ENCODE measurements at places on chromosomes 2 and 18.

DNA sequence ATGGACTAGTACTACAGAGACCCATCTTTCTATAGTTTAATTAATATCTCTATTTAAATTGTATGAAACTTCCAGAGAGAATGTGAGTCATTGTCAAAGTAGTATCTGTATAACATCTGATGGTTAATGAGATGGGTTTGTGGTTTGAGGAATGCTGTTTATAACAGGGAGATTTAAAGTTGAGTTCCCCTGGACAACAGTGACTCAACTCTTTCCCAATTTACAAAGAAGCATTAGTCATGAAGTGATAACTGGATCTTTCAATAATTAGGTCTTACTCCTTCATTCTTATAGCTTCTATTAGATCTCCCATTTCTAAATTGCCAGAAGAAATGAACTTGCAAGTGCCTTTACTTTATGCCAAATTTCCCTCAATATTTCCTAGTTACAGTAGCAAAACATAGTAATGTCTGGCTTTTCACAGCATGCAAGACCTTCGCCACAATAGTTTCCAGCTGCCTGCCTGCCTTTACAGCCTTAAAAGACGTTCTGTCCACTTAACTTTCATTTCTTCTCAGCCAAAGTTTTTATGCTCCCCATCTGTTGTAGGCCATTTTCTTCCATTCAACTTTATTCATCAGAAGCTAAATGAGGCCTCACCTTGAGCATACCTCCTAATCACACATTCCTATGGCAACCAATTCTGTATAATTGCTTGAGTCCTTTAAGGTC lies 47.7 kb upstream of the WDR75 start:
- DNase-seq, result peak; percentile 76

DNA sequence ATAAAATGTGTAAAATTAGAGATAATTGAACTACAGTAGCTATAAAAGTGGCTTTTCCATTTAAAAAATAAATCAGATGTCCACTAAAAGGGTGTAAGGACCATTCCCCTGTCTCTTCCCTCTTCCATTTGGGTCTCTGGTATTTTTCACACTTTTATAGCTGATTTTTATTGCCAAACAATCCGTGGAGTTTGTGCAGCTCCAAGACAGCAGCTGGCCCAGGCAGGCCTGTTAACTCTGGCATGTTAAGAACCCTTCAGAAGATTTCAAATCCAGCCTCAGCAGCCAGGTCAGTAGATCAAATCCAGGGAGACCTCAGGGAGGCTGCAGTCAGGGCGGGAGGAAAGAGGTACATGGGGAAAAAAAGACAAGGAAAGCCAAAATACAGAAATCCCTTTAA lies 827.1 kb upstream of the FANCL start:
- no peak for DNase-seq

GRCh38 chr2:151176661-151177060 lies 85.0 kb downstream of the RBM43 start:
- DNase-seq, result no peak

DNA sequence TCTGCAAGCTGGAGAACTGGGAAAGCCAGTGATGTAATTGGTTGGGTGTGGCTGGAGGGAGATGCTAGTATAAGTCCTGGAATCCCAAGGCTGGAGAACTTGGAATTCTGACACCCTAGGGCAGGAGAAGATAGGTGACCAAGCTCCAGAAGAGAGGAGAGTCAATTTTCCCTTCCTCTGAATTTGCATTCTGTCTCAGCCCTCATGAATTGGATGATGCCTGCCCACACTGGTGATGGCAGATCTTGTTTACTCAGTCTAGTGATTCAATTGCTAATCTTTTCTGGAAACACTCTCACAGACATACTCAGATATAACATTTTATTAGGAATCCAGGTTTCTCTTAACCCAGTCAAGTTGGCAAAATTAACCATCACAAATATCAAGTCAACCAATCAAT lies 287.2 kb downstream of the RDH14 start:
- DNase-seq, result peak; percentile 29

DNA sequence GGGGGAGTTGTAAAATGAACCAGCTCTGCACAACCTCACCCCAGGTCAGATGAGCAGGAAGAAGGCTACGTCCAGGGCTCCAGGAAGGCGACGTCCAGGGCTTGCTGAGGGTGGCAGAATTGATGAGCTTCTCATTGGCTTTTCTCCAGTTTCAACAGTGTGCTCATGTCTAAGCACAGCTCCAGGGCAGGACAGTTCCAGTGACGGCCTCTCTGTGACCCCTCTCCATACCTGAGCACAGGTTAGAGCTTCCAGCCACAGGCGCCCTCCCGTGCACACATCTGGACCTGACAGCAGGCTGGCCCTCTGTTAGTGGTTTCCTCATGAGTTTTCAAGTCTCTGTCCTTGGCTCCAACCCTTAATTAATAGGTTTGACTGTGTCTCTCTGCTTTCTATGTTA lies 327.6 kb downstream of the ZNF516 start:
- DNase-seq, result no peak

DNA sequence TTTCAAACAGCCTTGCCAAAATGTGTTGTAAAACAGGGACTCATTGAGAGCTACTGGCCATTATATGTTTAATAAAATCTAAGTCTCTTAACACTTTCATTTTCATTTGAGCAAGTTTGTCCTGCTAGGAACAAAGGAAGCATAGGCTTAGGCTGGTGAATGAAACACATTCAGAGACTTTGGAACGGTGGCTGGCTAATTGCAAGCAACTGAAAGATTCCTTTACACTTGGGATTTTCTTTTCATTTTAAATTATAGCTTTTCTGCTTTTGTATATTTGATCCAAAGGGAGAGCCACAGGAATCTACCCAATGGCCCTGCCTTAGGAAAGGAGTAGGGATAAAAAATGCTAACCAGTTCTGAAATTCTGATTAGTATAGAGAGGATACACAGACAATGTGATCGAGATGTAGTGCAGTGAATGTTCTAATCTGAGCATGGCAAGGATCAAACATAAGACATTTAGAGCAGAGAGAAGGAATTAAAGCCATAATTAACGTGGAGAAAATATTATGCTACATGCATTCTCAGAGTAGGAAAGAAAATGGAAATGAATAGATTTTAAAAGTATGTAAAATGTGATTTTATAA lies 911.4 kb upstream of the SLC39A10 start:
- no peak for DNase-seq

DNA sequence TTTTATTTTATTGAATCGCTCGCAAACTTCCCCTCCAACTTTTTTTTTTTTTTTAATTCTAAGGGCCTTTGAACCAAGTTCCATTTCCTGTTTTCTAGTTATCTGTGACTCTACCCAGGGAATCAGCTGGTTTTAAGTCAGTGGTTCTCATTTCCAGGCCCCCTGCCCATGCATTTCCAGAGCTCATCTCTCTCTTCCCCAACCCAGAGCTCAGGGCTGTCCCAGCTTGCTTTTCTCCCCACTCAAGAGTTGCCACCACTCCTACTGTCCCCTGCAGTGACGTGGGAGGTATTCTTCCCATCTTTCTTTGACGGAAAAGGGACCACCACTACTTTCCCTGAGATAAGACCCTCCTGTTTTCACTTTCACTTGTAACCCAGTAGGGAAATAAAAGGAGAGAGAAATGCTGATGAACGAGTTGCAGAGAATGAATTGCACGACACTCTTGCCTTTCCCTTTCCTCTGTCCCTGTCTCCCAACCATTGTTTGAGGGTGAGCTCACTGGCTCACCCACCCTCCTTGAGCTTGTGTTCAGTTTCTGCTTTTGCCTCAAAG lies 42.1 kb downstream of the TET3 start:
- DNase-seq, result no peak

DNA sequence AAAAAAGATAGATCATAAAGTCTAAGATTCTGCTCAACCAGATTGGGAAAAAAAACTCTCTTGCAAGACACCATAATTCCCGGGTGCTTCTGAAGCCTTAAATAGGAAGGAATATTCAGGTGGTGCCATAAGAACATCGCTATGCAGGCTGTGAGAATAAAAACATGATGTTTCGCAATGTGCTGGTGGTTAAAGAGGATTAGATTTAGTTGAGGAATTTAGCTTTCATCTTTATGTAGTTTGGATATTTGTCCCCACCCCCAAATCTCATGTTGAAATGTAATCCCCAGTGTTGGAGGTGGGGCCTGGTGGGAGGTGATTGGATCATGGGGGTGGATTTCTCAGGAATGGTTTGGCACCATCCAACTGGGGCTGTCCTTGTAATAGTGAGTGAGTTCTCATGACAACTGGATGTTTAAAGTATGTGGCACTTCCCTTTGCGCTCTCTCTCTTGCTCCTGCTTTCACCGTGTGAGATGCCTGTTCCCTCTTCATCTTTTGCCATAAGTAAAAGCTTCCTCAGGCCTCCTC lies 132.2 kb downstream of the AKAIN1 start:
- DNase-seq, result no peak

DNA sequence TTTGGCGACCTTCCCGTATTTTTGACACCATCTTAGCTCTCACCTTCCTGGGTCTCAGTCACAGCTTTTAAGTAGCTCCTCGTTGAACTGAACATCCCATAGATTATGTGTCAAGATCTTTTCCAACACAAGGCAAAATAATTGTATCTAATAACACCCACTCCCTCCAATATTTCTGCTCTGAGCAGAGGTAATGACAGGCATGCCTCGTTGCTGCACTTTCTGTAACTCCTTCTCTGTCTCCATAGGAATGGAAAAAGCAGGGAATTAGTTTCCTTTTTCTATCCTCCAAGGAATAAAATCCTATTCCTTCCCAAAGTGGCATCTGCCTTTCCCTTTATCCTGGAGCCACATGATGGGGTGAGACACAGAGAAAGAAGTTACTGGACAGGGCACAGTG lies 174.0 kb upstream of the CDH20 start:
- DNase-seq, result no peak

DNA sequence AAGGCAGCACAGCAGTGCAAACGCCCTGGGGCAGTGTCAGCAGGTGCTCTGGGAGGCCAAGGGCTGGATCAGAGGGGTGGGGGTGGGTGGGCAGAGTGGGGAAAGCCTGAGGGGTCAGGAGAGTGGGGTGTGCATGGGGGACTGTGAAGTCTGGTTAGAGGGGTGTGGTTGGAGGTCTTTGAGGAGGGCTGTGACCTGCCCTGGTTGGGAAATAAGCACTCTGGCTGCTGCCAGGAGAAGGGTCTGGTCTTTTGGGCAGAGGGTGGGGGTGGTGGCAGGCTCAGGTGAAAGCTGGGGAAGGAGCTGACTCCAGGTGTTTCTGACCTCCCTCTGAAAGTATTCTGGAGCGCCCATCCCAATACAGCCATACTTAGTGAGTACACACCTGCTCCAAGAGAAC lies 4.2 kb downstream of the ALPI start:
- no peak for DNase-seq

DNA sequence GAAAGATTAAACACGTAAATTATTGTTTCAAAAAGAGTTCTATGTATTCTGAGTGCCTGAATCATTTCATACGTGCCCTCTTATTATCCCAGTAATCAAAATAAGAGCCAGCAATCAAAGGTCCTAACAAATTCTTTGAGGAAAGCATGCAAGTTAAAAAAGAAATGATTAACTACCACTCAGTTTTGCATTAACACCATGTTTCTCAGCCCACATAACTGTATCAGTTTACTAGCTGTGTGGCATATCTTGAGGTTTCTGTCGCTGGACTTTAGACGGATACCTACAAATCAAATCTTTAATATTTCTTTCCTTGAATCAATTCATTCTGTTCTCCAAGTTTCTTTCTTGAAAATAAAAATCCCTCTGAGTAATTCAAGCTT lies 668.9 kb upstream of the CHAC2 start:
- no peak for DNase-seq

DNA sequence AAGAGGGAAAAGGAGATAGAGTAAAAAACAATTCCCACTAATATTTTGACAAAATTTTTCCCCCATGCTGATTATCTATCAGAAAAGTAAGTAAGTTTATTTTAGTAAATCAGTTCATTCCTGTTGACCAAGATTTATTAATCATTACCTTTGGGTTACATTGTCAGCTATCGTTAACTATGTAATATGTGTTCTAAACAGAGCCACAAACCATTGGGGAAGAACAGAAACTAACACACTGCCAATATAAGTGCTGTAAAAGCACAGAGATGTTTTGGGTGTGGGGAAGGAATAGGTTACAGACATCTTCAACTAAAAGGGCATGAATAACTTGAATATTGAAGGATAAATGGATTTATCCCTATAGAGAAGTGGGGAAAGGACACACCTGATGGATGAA lies 42.5 kb upstream of the ACADL start:
- no peak for DNase-seq

DNA sequence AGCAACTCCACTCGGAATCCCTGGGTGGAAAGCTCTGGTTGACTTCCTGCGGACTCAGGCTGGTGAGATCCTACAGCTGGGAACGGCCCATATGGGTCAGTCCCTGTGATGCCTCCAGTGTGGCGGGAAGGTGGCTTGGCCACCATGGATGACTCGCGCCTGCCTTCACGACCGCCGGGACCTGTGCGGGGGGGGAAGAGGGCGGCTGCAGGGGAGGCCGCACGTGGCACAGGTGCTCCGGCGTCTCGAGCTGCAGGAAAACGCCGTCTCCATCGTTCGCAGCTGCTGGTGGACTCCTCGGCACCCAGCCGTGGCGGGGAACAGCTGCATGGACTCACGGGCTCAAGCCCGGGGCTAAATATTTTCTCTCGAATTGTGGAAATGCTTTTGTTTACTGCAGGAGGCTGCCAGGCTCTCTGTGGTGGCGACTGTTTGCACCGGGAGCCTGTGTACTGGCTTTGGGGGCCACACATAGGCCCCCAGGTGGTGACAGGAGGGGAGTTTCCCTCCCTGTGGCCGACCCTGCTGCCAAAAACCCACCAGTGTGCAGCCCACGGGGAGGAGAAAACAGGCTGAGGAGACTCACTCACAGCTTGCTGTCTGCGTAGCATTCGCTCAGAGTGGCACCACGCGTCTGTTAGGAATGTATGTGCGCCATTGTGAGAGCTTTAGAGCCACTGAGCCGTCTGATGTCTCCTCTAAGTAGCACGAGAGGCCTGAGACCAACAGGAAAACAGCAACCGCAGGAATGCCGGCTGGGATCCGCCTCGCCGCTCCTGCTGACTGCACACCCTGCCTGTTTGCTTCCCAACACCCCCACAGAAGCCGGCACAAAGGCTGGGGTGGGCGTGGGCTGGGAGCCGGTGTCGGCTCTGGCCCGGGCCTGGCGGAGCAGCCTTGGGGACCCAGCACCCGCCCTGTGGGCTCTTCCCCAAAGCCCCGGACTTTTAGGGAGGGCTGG lies 89.2 kb downstream of the NFATC1 start:
- peak; percentile 98 for DNase-seq

GRCh38 chr18:52310651-52311050 lies 29.3 kb upstream of the DCC start:
- no peak for DNase-seq

GRCh38 chr2:74513605-74514367 lies 464 bp upstream of the TLX2 start:
- no peak for DNase-seq

- DNase-seq, result peak; percentile 69
Measured at GRCh38 chr2:175414882-175415487, 233.5 kb upstream of the ATP5MC3 start.

GRCh38 chr18:39960550-39960949 lies 1994.5 kb upstream of the PIK3C3 start:
- peak; percentile 57 for DNase-seq

GRCh38 chr2:6353669-6354068 lies 512.0 kb downstream of the CMPK2 start:
- no peak for DNase-seq

- DNase-seq, result no peak
Measured at GRCh38 chr2:230657906-230658305, 54.7 kb upstream of the CAB39 start.

- no peak for DNase-seq
Measured at GRCh38 chr2:101771227-101771902, 73.9 kb downstream of the MAP4K4 start.

- peak; percentile 57 for DNase-seq
Measured at GRCh38 chr2:136242100-136242499, 124.2 kb upstream of the CXCR4 start.

Measured in brain microvascular endothelial cell (primary cell).